ENCODE measurements at places on chromosomes 3 and 15.
A peak's percentile ranks its signal among the peaks of the same experiment; 100 is the strongest.

DNA sequence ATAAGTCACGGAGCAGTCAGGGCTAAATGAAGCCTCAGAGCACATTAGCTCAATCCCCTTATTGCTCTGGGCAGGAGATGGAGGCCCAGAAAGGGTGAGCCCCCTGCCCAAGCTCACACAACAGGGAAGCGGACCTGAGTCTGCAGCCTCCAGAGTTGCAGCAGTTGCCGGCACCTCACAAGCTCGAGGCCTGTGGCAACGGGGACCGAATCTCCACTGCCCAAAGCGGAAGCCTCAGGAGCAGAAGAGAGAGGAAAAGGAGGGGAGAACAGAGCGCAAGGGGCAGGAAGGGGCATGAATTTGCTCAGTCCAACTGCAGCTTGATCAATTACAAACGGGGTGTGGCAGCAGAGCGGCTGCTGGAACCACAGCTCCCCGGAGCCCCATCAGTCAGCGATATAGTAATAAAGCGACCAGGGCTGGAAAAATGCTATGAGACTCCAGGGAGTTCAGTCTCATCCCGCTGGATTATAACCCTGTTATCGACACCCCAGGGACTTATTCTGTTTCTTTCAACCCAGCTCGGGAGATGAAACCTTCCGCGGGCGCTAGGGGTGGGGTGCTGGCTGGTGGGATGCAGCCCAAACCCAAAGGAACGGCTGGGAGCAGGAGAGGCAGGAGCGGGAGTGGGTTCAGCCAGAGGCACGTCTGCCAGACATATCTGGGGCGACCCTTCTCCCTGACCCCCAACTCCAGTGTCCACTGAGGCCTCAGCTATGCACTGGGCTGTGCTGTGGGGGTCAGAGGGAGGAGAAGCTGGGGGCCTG is 219.7 kb upstream of the LINGO1 start:
- no peak for DNase-seq

DNA sequence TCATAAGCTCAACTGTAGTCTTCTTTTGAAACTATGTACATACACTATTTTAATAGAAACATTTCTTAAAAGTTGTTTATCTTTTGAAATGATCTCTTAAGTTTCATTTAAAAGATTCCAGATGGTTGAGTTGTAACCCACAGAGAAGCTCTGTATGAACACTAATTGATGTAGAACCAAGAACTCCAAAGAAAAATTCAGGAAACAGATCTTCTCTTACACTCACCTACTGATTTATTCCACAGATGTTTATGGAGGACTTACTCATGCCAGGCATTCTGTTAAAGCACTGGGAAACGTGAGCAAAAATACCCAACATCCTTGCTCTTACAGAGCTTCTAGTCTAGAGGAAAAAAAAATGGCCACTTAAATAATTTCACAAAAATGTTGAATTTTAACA is 551.1 kb downstream of the NAALADL2 start:
- no peak for DNase-seq

DNA sequence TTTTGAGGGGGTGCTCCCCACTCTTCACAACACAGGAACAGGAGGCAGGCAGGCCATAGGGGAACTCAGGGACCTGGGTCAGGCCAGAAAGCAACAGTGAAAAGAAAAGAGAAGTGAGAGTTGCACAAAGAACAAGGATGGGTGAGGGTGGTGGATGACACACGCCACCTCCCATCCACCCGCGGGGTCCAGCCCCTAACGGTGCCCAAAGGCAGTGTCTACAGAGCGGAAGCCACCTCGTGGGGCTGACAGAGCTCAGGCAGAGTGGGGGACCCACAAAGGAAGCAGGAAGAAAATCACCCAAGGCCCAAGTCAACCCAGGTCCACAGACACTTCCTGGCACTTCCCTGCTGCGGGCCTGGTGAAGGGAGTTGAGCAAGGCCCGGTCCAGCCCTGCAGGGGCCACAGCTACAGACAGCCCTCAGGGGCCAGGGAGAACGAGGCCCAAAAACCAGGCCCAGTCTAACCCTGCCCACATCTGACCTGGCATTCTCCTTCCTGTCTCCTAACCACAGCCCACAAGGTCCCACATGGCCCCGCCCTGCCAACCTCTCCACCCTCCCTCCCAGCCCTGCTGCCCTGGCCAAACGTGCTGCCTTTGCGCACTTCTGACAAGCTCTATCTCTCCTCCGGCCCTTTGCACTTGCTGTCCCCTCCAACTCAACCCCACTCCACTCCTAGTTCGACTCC is 5.9 kb downstream of the NUP210 start:
- peak; percentile 46 for DNase-seq

GRCh38 chr15:37093480-37094332 is 6.6 kb downstream of the MEIS2 start:
- DNase-seq = no peak

DNA sequence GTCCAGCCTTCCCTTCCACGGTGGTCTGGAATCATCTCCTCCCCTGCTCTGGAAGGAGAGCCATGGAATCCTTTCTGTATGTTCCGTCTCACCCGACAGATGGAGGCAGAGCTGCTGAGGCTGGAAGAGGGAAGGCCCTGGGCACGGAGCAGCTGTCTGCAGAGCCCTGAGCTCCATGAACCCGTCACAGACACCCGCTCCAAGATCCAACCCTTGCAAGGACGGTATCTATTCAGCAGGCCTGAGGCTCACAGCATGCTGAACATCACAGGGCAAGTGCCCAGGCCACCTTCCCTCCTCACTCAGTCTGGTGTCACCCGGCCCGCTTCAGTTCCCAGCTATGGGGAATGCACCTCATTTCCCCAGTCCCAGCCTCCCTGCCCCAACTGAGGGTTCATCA is 103.9 kb downstream of the LRIG1 start:
- DNase-seq = no peak

DNA sequence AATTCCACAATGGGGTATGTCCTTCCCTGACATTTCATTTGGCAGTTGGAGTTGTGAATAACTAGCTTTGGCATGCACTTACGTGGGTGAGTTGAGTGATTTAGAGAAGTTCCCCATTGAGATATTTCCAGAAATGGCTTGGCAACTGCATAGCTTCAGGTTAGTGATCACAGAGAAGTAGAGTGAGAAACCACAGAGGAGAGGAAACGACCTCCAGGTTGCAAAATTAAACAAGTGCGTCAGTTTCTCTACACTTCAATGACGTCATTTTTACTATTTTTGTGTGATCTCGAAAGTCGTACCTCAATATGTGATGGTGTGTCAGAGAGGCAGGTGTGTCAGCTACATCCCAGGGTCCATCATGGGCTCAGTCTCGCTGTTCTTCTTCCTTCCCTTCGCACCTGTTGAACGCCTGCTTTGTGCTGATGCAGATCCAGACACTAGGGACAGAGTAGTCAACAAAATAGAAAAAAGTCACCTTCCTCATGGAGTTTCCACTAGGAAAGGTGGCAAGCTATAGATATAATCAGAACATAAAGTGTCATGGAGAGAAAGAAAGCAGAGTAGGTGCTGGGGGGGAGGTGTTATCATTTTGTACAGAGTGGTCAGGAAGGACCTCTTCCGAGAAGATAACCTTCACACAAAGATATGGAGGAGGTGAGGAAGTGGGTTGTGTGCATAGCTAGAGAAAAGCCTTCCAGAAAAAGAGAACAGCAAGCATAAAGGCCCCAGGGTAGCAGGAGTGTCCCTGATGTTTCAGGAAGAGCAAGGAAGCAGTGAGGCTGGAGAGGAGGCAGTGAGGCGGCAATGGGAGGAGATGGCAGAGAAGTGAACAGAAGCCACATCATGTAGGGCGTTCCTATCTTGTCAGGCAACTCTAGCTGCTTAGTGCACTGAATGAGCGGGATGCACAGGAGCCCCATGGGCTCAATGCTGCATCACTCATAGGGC is 75.6 kb downstream of the MCTP2 start:
- no peak for DNase-seq

DNA sequence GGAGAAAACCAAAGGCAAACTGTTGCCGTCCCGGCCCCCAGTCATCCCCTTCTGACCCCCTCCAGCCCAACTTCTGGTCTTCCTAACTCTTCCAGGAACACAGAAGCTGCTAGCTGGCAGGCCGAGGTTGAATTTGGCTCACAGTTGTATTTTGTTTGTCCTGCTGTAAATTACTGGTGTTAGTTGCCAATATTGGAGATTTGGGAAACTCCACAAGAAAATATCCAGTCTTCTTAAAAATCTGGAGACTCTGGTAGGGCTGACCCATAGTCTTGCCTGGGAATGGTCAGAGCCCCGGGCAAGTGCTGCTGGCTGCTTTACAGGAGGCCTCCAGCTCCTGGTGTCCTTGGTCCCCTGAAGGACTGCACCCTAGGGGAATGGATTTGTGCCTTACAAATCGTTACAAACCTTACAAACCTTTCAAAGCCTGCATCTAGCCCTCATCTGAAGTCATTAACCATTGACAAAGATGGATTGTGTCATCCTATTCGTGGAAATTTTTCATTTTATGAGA is 112.0 kb upstream of the MCTP2 start:
- DNase-seq = no peak

DNA sequence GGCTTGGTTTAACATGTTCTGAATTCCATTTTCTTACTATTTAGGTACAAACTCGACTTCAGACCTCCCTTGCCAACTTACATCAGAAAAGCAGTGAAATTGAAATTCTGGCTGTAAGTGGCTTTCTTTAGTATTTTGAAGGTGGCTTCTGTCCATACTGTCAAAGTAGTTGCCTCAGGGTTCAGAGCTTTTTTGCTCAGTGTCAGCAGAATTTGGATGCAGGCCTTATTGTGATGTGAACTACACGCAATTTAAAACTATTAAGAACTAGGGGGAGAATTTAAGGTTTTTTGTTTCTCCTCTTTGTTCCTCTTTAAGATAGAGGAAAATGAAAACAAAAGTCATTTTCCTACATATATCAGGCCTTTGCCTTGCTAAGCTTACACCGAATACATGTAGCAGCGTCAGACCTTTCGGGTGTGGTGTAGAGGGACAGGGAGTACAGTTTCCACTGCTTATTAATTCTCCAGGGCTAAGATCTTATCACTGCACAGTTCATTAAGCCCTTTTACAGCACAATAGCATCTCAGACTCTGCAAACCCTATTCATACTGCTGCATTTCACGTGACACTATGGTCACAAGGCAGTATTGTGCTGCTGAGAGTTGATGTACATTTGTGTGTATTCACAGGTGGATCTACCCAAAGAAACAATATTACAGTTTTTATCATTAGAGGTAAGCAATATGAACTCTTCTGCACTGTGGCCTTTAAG is 6.7 kb downstream of the SRP14 start:
- DNase-seq = no peak

Measured in activated T-cell treated with anti-CD3 and anti-CD28 coated beads for 4 hours (primary cell).